ENCODE measurements at places on chromosomes 2 and 18.
A peak's percentile ranks its signal among the peaks of the same experiment; 100 is the strongest.

DNA sequence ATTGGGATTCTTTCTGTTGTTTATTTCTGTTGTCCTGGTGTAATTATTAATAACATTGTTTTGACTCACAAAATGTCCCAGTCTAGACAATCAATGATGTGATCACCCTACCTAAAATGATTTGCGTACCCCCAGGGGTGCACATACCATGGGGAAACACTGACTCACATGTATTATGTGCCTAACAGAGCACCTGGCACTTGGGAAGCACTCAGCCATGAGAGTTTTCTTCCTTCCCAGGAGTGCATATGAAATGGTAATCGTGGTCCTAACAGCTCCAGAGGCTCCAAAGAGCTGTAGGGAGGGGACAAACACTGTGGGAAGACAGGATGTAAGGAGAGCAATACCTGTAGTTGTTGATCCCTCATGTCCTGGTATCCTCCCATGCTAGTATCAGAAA is 187.8 kb upstream of the ERBB4 start:
- DNase-seq = no peak

- DNase-seq = no peak
Measured at GRCh38 chr2:202950592-202950991, 38.5 kb downstream of the CARF start.

DNA sequence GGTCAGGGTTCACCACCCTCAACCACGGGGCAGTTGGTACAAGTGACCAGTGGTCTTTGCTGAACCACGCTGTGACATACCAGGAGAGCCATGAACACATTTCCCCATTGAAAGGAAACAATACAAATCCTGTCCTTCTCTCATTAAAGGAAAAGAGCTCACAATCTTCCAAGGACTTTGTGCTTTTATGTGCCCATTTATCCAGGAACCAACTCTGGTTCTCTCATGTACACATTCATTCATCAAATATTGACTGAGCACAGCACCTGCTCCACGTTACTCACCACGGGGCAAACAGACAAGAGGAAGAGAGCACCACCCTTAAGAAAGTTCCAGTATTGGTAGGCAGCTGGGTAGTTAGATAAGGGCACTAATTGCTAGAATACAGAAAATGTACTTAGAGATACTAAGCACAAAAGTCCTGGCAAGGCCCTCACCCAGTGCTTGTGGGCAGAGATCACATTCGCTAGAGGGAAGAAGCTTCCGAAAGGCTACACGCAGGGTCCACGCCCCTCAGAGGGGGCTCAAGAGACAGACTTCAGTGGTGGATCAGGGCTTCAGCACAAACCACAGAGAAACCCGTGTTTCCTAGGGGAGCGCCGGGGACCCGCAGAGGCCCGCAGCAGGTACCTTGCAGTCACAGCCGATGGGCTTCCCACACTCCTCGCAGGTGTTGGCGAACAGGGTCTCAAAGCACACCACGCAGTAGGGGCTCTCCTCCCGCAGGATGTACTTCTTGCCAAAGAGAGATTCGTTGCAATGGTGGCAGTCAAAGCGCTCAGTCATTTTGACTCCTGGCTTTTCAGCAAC is 12.9 kb downstream of the FHL2 start:
- DNase-seq = no peak

DNA sequence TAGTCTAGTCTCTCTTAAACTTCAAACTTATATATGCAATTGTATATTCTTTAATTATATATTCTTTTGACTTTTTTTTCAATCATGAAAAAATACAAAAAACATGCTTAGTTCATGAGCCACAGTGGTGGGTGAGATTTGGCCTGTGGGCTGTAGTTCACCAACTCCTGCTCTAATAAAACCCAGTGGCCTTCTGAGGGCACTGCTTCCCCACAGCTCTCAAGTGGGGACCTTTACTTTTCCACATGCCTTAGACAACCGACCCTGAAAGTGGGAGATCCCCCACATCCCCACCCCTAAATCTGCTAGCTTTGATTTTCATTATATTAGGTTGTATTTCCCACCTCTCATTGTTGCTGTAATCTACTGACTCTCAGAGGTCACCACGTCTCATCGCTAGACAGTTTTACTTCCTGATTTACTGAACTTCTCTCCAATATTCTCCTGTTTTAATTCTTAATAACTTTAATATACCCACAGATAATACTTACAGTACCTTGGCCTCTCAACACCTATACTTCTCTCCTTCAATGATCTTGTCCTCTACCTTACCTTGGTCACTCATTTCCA is 57.3 kb downstream of the ROCK1 start:
- no peak for DNase-seq

- no peak for DNase-seq
Measured at GRCh38 chr2:80199504-80199903, 105.0 kb downstream of the LRRTM1 start.

- DNase-seq = no peak
Measured at GRCh38 chr2:35343135-35343534, 1012.4 kb upstream of the CRIM1 start.

DNA sequence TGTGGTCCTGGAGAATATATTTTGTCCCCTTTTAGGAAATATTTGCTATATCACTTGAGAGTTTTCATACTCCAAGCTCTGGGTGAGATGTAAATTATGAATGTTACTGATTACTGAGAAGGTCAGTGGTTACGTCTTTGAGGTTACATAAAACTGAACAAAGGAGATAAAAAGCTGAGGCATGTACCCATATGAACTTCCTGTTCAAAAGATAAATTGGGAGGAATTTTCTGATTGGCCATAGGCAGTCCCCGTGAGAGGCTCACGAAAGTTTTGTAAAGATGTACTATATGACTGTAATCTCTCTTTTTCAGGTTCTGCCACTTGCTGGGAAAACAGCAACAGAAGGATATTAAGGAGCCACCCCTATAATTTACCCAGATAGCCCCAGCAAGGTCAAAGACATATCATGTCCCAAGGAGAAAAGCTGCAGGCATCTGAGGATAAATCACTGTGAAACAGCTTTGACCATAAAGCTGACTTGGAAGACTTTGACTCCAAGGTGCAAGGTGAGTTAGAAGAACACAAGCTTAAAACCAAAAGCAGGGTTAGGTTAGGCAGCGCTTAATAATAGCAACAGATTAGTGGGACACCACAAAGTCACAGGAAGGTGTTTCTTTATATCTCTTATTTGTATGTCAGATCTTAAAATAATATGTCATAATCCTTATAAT is 90.4 kb downstream of the OSBPL6 start:
- DNase-seq = no peak

DNA sequence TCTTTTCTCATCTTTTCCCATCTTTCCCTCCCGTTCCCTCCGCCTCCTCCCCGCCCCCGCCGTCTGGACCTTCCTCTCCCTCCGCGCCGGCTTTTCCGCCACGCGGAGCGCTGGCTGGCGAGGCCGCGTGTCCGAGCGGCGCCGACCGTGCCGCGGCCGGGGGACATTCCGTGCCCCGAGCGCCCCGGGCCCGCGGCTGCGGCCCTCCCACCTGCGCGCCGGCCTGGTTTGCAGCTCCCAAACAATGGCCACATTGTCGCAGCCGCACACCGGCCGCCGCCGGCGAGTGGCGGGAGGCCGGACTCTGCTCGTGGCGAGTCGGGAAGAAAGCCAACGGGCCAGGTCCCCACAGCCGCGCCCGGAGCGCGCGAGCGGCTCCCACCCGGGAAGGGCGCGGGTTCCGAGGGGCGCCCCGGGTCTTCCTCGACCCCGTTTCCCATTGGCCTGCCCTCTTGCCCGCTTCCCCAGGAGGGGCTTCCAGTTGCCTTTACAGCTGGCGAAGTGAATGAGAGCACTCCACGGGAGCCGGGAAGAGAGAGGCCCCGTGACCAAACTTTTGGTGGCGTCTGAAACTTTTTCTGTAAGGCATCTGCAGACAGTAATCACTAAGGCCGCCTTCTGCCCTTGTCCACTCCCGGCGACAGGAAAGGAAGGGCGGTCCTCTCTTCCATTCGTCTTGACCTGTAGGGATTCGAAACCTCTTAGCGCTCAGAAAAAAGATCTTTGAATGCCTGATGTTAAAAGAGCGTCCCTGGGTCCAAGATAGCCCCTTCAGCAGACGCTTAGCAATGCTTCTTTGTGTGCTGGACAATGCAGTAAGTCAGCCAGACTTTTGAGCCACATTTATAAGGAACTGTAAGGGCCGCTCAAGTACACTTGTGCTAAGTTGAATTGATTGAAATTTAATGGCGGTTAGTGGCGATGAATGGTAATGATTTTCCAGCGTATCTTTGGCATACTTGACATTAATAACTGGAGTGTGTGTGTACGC is 6.2 kb downstream of the GLI2 start:
- no peak for DNase-seq

DNA sequence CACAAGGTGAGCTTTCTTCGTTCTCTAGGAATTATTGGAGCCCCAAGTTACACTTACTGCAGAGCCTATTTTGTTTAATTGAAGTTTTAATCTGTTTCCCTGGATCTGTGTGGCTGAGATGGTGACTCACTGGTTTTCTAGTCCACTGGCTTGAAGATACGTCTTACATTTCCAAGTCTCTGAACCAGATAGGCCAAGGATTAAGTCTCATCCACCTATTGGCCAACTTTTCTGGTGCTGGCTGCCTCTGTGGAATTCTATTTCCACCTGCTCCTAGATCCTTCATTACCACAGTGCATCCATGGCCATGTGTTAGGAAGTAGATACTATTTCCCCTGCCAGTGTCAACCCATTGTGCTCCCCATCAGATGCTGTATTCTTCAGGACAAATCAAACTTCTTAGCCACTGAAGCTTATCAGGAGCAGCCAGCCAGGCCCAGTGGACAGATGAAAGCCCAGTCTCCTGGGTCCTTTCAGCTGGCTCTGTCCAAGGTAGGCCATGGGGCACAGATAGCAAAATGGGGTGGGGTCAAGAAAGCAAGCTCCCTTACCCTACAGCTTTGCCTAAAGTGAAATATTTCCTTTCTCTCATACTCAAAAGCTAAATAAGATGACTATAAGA is 198.8 kb upstream of the TCF4 start:
- no peak for DNase-seq

DNA sequence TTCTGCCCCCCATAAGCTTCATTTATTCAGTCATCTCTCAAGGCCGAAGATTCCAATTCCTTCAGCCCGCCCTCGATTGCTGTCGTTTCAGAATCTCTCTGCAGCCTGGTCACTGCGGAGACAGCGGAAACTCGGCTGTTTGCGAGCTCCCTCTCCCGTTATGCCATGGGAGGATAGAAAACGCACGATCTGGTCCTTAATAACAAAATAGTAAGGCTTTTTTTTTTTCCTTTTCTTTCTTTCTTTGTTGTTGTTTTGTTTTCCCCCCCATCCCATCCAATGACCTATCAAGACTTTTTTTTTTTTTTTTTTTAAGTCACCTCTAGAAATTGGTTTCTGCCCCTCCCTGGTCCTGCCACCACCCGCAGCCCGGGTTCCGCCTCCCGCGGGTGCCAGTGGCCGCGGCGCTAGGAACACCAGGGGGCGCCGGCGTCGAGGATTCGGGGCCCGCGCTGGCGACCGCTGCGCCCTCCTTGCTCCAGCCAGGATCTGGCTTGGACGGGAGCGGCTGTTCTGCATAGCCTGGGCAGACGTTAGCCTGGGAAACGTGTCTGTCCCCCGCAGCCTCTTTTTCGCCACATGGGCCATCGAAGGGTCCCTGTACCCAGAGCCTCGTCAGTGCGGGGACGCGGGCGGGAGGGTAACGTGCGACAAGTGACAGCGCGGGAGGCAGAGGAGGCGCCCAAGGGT is 10.1 kb downstream of the CPLX4 start:
- DNase-seq = peak; percentile 55

DNA sequence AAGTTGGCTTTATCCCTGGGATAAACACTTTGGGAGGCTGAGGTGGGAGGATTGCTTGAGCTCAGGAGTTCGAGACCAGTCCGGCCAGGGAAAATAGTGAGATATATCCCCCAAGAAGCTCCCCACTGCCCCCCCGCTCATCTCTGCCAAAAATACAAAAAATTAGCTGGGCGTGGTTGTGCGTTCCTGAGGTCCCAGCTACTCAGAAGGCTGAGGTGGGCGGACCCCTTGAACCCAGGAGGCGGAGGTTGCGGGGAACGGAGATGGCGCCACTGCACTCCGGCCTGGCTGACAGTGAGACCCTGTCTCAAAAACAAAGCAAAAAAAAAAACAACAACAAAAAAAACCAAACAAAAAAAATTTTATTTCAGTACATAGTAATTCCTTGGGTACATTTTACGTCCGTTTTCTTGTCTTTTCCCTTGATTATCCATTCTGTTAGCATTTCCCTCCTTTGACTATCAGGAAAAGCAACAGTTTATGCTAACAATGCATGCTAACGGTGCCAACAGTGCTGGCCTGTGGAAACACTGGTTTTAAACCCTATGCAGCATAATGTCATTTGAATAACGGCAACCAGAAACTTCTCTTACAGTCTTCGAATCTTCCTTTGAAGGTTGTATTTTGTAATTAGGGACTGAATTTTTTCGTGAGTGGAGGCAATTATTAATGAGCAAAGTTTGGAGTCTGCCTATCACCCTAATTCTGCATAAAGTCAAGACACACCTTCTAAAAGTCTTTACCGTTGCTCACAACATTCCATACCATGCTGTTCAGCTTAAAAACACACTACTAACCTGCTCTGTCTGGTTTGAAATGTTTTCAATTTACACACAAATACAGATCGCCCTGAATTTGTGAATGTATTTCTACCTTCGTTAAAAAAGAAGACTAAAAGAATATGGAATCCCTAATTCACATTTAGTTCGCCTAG is 721 bp upstream of the MIB1 start:
- peak; percentile 23 for DNase-seq

- no peak for DNase-seq
Measured at GRCh38 chr18:58209326-58209725, 165.3 kb downstream of the NEDD4L start.

GRCh38 chr2:7906431-7906830 is 775.4 kb upstream of the ID2 start:
- DNase-seq = no peak

GRCh38 chr2:228224410-228224809 is 42.9 kb upstream of the SPHKAP start:
- no peak for DNase-seq

- no peak for DNase-seq
Measured at GRCh38 chr2:47061944-47062678, 93.0 kb downstream of the STPG4 start.

DNA sequence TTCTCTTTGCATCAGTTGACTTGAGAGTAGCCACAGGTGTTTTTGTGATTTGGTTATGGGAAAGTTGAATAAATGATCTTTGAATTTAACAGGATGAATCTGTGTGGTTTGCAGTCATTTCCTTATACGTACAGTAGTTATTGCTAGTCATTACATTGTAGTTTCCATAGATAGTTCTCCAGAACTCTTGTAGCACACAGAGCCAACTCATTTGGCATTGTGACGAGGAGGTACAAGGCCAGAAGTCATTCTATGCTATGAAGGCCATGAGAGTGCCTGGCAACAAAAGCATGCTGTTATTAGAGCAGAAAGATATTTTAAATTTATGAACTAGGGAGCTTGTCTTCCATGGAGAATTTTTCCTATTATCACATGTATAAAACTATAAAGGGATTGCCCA is 973.0 kb upstream of the CHAC2 start:
- no peak for DNase-seq

- no peak for DNase-seq
Measured at GRCh38 chr2:95380280-95380679, 22.2 kb upstream of the FAHD2A start.

- peak; percentile 51 for DNase-seq
Measured at GRCh38 chr18:7038330-7038851, 79.2 kb downstream of the LAMA1 start.
